ENCODE measurements at places on chromosomes 6 and 20.

GRCh38 chr6:60952500-60952899 lies 1333.5 kb downstream of the KHDRBS2 start:
- no peak for DNase-seq

GRCh38 chr20:10509376-10509775 lies 74.3 kb downstream of the SLX4IP start:
- DNase-seq = no peak

DNA sequence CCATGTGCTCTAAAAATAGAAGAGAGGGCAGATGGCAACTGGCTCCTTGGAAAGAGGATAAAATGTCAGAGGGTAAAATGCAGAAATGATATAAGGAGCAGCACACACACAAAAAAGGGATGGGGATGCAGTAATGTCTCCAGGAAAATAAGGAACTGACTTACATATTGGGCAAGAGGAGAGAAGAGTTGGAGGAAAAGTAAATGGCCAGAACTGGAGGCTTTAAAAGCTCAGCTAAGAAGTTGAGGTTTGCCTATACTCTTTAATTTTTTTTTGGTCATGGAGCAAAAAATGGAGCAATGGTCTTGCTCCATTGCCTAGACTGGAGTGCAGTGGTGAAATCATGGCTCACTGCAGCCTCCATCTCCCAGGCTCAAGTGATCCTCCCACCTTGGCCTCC lies 93.7 kb downstream of the SULF2 start:
- DNase-seq = no peak

DNA sequence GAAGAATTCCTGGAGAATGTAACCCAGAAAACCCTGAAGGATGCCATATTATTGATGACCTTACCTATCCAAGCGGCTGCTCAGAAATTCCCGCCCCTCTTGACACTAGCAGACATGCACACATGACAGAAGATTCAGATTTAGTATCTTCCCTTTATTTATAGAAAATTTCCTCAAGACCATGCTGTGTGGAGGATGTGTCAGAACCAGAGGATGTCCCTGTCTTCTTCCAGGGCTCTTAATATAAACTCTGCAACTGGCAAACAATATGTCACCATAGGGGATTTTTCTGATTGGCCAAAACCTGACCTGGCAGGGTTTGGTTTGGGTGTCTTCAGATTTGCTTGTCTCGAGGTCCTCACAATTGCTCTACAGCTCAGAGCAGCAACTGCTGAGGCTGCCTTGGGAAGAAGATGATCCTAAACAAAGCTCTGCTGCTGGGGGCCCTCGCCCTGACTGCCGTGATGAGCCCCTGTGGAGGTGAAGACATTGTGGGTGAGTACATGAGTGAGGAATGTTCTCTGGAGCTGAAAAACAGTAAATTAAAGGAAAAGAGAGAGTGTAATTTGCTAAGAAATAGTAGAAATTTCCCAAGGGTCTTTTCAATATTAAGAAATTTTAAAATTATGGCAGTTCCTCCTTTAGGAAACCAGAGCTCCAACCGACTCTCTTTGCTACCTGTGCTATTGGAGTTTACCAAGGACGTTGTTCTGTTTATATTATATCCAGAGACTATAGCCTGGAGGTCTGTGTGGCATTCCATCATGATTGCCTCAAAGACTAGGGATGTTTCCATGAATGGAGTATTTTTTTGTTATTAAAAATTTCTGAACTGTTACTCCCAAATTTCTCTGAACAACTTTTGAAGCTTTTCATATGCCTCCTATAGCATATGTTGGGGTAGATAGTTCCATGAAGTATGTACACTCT lies at the start of gene HLA-DQA2:
TSS of gene HLA-DQA2 (plus strand) at position 361 of the 930 bp plus-strand sequence. CDS start at position 414, 53 bp downstream.
- no peak for DNase-seq

GRCh38 chr20:17678295-17678694 lies 3.7 kb downstream of the RRBP1 start:
- no peak for DNase-seq

GRCh38 chr6:89640804-89641203 lies 2.3 kb upstream of the LYRM2 start:
- no peak for DNase-seq

DNA sequence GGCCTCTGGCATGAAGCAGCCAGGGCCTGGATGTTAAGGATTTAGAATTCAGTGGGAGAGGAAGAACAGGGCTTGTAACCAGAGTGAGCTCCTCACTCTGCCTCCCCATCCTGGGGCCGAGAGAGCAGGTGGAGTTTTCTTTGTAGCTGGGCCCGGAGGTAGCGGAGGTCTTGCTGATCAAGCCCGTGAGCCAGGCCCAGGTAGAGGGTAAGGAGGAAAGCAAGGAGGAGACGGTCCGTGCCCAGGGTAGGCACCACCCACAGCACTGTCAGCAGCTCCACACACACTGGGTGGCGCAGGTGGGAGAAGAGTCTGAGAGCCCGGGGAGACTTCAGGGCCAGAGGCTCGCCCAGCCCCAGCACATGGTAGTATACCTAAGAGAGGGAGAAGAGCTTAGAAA lies 2.1 kb upstream of the PPP1R18 start:
- peak; percentile 74 for DNase-seq

DNA sequence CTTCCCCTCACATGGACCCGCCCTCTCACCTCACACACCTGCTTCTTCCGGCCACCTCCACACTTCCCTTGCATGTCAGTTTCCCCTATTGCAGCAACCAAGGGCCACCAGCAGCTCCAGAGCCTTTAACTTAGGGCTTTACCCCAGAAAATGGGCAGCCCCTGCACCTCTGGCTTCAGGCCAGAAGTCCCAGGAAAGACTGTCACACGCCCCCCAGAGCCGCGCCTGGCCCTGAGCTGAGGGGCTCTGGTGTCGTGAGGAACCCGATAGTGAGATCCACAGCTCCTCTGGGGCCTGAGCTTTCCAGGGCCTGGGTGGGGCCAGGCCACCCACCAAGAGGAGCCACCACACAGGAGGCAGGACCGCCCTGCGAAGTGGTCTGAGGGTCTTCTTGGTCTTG lies 182.4 kb downstream of the DLL1 start:
- no peak for DNase-seq

DNA sequence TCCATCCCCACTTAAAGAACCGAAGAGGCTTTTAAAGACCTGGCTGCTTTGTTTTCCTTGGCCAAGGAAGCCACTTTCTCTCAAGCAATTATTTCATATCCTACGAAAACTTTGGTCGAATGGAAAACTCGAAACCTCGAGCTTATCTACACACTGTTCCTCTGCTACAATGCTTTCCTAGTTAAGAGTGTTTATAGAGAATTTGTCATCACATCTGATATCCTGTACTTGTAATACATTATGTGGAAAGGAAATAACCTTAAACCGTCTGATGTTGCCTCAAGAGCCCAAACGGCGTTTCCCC lies 28.1 kb downstream of the TFAP2B start:
- DNase-seq = no peak

DNA sequence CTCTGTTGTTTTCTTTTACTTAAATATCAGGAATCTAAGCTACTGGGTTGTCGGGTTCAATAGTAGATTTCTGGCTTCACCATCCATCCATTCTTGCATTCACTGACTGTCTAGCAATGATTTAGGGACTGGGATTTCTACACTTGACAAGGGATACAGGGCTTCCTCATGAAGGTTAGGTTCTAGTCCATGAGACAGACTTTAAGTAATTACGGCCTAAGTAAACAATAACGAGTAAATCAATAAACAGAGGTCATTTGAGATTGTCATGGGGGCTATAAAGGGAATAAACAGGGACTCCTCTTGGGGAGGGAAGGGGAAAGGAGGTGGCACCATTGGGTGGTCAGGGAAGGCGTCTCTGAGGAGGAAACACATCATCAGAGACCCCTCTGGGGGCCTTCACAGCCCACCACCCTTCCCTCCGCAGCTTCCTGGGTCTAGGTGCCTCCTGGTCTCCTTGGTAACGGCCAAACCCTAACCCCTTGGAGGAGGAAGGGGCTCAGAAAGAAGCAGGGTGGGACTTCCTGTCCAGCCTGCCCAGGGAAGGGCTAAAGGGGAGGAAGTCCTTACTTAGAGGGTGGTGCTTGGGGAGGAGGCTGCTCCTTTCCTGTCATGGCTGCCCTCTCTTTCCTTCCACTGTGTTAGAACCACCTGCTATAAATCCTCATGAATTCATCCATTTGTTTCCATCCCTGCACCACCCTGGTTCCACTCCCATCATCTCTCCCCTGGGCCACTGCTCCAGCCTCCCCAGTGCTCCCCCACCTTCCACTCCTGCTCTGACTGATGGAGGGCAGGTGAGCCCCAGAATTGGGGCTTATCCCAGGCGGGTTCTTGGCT lies 33.3 kb downstream of the BPIFB4 start:
- no peak for DNase-seq

GRCh38 chr6:30689022-30689865 lies 1.5 kb downstream of the NRM start:
- DNase-seq = peak; percentile 26

GRCh38 chr6:108616973-108617372 lies 56.3 kb downstream of the FOXO3 start:
- no peak for DNase-seq

DNA sequence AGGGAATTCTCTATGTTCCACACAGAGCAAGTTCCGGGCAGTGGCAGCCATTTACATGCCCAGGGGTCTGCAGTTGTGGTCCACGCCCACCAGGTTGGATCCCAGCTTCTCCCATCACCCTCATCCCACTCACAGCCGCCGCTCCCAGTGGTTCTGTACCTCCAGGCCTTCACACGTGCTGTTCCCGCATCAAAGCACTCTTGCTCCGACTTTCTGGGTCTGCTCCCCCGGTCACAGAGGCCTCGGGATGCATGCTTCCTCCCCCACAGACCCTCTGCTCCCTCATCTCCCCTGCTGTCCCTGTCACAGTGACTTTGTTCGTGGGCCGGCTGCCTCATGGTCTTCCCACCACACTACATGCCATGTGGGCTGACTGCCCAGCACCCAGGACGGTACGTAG lies 332.5 kb downstream of the TAF4 start:
- DNase-seq = no peak

Data from GM12865 (cell line).